ENCODE measurements at places on chromosomes 11 and 22. TPM values are rescaled to one million over a fixed set of nuclear protein-coding genes. Genes with fewer than 3 reads are reported as not detected.

DNA sequence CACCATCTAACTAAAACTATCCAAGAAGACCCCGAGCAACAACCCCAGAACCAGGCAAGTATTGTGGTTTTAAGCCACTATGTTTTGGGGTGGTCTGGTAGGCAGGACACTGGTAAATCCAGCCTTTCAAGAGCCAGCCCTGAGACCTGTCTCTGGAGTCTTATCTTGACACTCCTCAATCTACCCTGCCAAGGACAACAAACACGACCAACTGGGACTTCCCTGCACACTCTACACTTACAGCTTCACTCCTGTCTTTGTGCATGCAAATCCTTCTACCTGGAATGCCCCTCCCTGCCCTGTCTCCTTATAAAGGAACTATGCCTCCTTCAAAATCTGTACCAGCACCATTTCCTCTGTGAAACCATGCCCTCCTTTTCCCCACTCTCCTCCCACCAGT lies 107.3 kb downstream of the RPL27A start:
- DNase-seq: no peak
- no peaks in the 10 kb centered on the region for H3K36me3 ChIP-seq
- H3K4me3 ChIP-seq: no peak overlapping the region
- peak overlapping the region; percentile 40 for H3K27ac ChIP-seq
- no peaks in the 10 kb centered on the region for H3K27me3 ChIP-seq
- H3K4me1 ChIP-seq: peaks cover 63% of the 10 kb centered on the region

The TNNT3 gene
- total RNA-seq: 4.2 TPM

DNA sequence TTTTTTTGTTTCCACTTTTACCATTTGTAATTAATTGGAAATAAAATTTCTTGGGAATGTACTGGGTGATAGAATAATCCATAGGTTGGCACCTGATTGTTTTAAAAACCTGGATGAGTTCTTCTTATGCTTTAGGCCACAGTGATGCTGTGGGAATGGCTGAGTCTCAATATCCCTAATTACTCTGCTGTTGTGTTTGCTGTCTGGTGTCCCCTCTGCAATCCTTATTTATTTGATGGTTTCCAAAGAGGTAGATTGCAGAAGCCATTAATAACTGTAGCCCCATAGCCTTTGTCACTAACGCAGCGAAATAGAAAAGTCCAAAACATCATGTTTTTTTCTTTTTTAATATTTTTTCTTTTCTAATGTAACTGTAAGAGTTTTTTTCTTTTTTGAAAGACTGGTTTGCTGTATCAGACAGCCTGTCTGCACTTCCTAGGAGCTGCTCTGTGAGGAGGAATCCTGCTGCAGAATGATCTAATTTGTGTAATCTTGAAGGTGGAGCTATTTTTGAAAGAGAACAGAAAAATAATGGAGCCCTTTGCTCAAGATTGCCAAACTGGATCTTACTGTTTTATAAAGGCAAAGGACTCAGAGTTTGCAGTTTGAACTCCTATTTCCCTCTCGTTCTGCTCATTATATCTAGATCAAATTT lies 14.9 kb downstream of the PACS1 start:
- no peaks in the 10 kb centered on the region for H3K27me3 ChIP-seq
- H3K4me1 ChIP-seq: peaks cover 61% of the 10 kb centered on the region
- no peaks in the 10 kb centered on the region for H3K36me3 ChIP-seq
- DNase-seq: no peak
- H3K4me3 ChIP-seq: no peak overlapping the region
- no peak overlapping the region for H3K27ac ChIP-seq

- peaks cover 66% of the 10 kb centered on the region for H3K4me1 ChIP-seq
- H3K4me3 ChIP-seq: peak within 1 kb of the TSS; percentile 71
Observed at GRCh38 chr11:33773987-33774735, at the start of gene FBXO3. Gene FBXO3 (minus strand): TSS chr11:33774520. CDS start chr11:33774497, 23 bp downstream.

- H3K4me1 ChIP-seq: no peaks in the 10 kb centered on the region
- H3K36me3 ChIP-seq: peaks cover 65% of the 10 kb centered on the region
- no peak overlapping the region for H3K4me3 ChIP-seq
- H3K27me3 ChIP-seq: no peaks in the 10 kb centered on the region
- H3K27ac ChIP-seq: no peak overlapping the region
- no peak for DNase-seq
Observed at GRCh38 chr11:72577271-72577721, 96.9 kb downstream of the PDE2A start.

The APOA4 gene
- not detected for total RNA-seq

The KLHDC7B gene
- total RNA-seq: 0.17 TPM

GRCh38 chr11:123404676-123405075 lies 25.4 kb upstream of the GRAMD1B start:
- peaks cover 18% of the 10 kb centered on the region for H3K4me1 ChIP-seq
- H3K36me3 ChIP-seq: no peaks in the 10 kb centered on the region
- DNase-seq: peak; percentile 89
- H3K27ac ChIP-seq: no peak overlapping the region
- no peak overlapping the region for H3K4me3 ChIP-seq

The EHBP1L1 gene
- 186 TPM for total RNA-seq

The MUC2 gene
- total RNA-seq: not detected

DNA sequence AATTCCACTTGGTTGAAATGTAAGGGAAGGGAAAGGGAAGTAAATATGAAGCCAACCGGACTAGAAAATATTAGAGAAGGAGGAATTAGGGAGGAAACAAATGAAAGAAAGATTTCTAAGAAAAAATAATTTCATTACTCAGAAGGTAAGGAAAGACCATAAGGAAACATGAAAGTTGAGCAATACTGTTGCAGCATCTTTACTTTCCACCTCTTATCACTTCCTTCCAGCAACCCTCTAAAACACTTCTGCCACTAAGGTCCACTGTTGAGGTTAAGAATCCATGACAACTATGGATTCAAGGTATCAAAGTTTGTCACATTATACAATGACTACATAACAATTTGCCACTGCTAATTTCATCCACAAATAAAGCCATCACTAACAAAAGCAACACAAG lies 308.6 kb downstream of the DLG2 start:
- H3K36me3 ChIP-seq: no peaks in the 10 kb centered on the region
- H3K4me1 ChIP-seq: no peaks in the 10 kb centered on the region
- no peak for DNase-seq
- no peak overlapping the region for H3K4me3 ChIP-seq
- H3K27ac ChIP-seq: no peak overlapping the region
- no peaks in the 10 kb centered on the region for H3K27me3 ChIP-seq

- no peaks in the 10 kb centered on the region for H3K27me3 ChIP-seq
- H3K36me3 ChIP-seq: peaks cover 46% of the 10 kb centered on the region
- peak overlapping the region; percentile 82 for H3K4me3 ChIP-seq
- H3K27ac ChIP-seq: peak overlapping the region; percentile 99
- DNase-seq: no peak
Observed at GRCh38 chr11:65501186-65501471, 2.3 kb downstream of the MALAT1 start.

The FAM111B gene
- not detected for total RNA-seq

The RIN1 gene
- total RNA-seq: 4.5 TPM

GRCh38 chr11:2517386-2518064 lies 72.7 kb downstream of the KCNQ1 start:
- peak; percentile 77 for DNase-seq
- no peak overlapping the region for H3K4me3 ChIP-seq
- H3K4me1 ChIP-seq: no peaks in the 10 kb centered on the region
- H3K36me3 ChIP-seq: no peaks in the 10 kb centered on the region
- H3K27me3 ChIP-seq: no peaks in the 10 kb centered on the region

The OR2AG2 gene
- not detected for total RNA-seq

The GRM5 gene
- not detected for total RNA-seq

- H3K4me1 ChIP-seq: no peaks in the 10 kb centered on the region
- peaks cover 12% of the 10 kb centered on the region for H3K27me3 ChIP-seq
- H3K27ac ChIP-seq: no peak overlapping the region
- DNase-seq: no peak
- H3K36me3 ChIP-seq: no peaks in the 10 kb centered on the region
Observed at GRCh38 chr11:107573438-107573837, 7.9 kb upstream of the ALKBH8 start.

The ELFN2 gene
- total RNA-seq: 0.17 TPM

DNA sequence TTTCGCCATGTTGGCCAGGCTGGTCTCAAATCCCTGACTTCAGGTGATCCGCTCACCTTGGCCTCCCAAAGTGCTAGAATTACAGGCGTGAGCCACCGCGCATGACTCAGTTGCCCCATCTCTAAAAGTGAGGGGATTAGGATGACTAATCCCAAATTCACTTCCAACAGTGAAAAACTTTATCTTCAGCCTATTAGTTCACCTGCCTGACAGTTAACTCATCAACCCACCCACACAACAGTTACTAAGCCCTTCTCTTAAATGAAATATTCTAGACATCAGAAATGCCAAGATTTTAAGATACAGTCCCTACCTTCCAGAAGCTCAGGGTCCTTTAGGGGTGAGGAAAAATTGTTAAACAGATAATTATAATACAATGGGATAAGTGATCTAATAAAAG lies 2.0 kb upstream of the ANKRD42 start:
- H3K27me3 ChIP-seq: no peaks in the 10 kb centered on the region
- no peak for DNase-seq
- peak overlapping the region; percentile 95 for H3K27ac ChIP-seq

GRCh38 chr11:70402685-70403084 lies 4.4 kb downstream of the CTTN start:
- no peak for DNase-seq
- H3K27me3 ChIP-seq: no peaks in the 10 kb centered on the region
- H3K36me3 ChIP-seq: peaks cover 19% of the 10 kb centered on the region
- no peak overlapping the region for H3K27ac ChIP-seq

The SLC22A12 gene
- total RNA-seq: not detected

The TBX10 gene
- total RNA-seq: not detected

The SLC43A1 gene
- 24.5 TPM for total RNA-seq

- DNase-seq: no peak
- no peak overlapping the region for H3K4me3 ChIP-seq
- H3K4me1 ChIP-seq: peaks cover 23% of the 10 kb centered on the region
- no peaks in the 10 kb centered on the region for H3K36me3 ChIP-seq
- H3K27ac ChIP-seq: no peak overlapping the region
- peaks cover 19% of the 10 kb centered on the region for H3K27me3 ChIP-seq
Observed at GRCh38 chr11:3202759-3203158, 15.9 kb downstream of the MRGPRG start.

- DNase-seq: no peak
- no peak overlapping the region for H3K27ac ChIP-seq
- H3K4me1 ChIP-seq: no peaks in the 10 kb centered on the region
- no peaks in the 10 kb centered on the region for H3K27me3 ChIP-seq
Observed at GRCh38 chr11:17217401-17217800, 9.6 kb upstream of the PIK3C2A start.

DNA sequence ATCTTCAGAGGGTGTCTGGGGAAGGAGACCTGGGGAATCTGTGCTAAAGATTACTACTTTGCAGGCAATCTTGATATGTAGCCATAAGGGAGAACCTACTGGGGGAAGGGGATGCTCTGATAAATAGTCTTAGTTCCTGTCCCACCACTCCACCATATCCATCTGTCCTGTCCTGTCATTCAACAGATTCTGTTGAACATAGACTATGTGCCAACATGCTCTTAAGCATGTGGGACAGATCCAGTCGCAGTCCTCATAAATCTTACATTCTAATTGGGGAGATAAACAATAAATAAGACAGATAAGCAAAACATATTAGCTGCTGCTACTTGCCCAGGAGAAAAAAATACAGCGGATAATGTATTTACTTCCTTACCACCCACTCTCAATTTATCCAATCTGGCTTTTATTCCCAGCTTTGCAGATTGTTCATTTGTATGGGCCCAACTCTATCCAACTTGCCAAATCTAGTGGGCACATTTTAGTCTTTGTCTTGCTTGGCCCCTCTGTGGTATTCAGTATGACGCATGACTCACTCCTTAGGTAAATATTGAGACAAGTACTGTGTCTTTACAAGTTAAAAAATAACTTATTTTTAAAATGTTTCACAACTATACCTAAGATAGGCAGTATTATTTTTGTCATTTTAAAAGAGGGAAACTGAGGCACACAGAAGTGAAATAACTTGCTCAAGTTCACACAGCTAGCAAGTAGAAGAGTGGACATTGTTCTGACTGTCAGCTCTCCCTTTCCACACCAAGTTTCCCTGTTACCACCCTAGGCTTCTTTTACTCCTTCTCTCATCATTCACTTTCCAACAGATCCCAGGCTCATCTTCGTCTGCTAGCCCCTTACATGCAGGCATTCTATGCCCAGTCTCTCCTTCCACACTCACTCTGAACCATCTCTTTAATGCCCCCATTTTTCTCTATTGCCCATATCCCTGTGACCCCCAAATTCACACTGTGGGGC lies 133.6 kb upstream of the SESN3 start:
- H3K27me3 ChIP-seq: no peaks in the 10 kb centered on the region
- peaks cover 30% of the 10 kb centered on the region for H3K4me1 ChIP-seq
- H3K4me3 ChIP-seq: no peak overlapping the region
- H3K36me3 ChIP-seq: no peaks in the 10 kb centered on the region

GRCh38 chr22:26952451-26953011 lies 295.1 kb downstream of the MIAT start:
- H3K4me1 ChIP-seq: no peaks in the 10 kb centered on the region
- H3K36me3 ChIP-seq: no peaks in the 10 kb centered on the region
- H3K4me3 ChIP-seq: no peak overlapping the region
- no peaks in the 10 kb centered on the region for H3K27me3 ChIP-seq

DNA sequence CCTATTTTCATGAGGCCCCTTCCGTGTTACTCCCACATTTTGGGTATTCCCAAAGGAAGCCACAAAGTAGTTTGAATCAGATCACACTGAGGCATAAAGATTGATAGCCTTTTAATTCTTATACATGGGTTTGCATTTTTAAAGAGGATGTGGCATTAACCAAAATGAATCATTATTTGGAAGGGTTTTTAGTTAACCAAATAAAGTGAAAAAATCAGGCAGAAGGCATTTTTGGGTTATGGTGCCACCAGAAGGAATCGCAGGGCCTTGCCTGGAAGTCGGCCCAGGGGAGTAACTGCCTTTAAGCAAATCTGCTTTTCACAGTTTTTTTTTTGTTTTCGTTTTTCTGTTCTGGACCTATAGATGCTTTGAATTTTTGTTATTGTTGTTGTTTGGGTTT lies 55.4 kb downstream of the HSD17B12 start:
- peaks cover 32% of the 10 kb centered on the region for H3K4me1 ChIP-seq
- no peak overlapping the region for H3K4me3 ChIP-seq
- H3K27me3 ChIP-seq: no peaks in the 10 kb centered on the region
- DNase-seq: no peak
- peaks cover 8% of the 10 kb centered on the region for H3K36me3 ChIP-seq

GRCh38 chr11:44770401-44770800 lies 43.6 kb downstream of the TSPAN18 start:
- peak overlapping the region; percentile 86 for H3K27ac ChIP-seq
- no peaks in the 10 kb centered on the region for H3K36me3 ChIP-seq
- H3K4me1 ChIP-seq: peaks cover 72% of the 10 kb centered on the region
- no peak overlapping the region for H3K4me3 ChIP-seq

- no peaks in the 10 kb centered on the region for H3K4me1 ChIP-seq
- no peaks in the 10 kb centered on the region for H3K27me3 ChIP-seq
- H3K36me3 ChIP-seq: no peaks in the 10 kb centered on the region
Observed at GRCh38 chr22:47816121-47816862, 1053.8 kb downstream of the TBC1D22A start.

- DNase-seq: no peak
- H3K36me3 ChIP-seq: peaks cover 7% of the 10 kb centered on the region
- H3K27ac ChIP-seq: no peak overlapping the region
- peaks cover 15% of the 10 kb centered on the region for H3K4me1 ChIP-seq
Observed at GRCh38 chr22:31730344-31730711, 19.6 kb downstream of the PRR14L start.
